WTC11 (cell line): ENCODE measurements at places on chromosomes 11 and 22. TPM values are rescaled to one million over a fixed set of nuclear protein-coding genes. Genes with fewer than 3 reads are reported as not detected.
A peak's percentile ranks its signal among the peaks of the same experiment; 100 is the strongest.

GRCh38 chr22:46108564-46109473, 41.5 kb upstream of the PPARA start:
- peaks cover 3% of the 10 kb centered on the region; the same call in 1 of the 2 replicates for H3K4me1 ChIP-seq
- H3K36me3 ChIP-seq, result no peaks in the 10 kb centered on the region
- no peaks in the 10 kb centered on the region for H3K27me3 ChIP-seq
- DNase-seq, result no peak
- H3K4me3 ChIP-seq, result no peak overlapping the region

- no peaks in the 10 kb centered on the region for H3K36me3 ChIP-seq
- no peak overlapping the region for H3K4me3 ChIP-seq
- no peaks in the 10 kb centered on the region for H3K4me1 ChIP-seq
- no peaks in the 10 kb centered on the region for H3K27me3 ChIP-seq
Measured at GRCh38 chr11:25659706-25660105, 672.2 kb upstream of the ANO3 start.

DNA sequence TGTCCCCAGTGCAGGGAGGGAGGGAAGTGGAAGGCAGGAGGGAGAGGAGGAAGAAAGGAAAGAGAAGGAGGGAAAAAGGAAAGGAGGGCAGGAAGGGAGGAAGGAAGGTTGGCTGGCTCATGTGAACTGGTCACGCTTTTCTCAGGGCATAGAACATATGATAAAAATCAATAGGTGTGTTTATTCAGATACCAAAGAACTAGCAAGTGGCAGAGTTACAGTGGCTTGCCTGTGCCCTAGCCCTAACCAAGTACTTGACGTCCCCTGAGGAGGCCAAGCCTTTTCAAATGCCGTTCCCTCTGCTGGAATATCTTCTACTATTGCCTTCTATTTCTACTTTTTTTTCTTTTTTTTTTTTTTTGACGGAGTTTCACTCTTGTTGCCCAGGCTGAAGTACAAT, 33.5 kb downstream of the CHRDL2 start:
- peaks cover 17% of the 10 kb centered on the region for H3K4me1 ChIP-seq
- no peak overlapping the region for H3K27ac ChIP-seq
- no peaks in the 10 kb centered on the region; the same call in 1 of the 2 replicates for H3K27me3 ChIP-seq
- no peak for DNase-seq

- peaks cover 61% of the 10 kb centered on the region for H3K4me1 ChIP-seq
- no peaks in the 10 kb centered on the region for H3K36me3 ChIP-seq
- peak overlapping the region; percentile 82 for H3K27ac ChIP-seq
Measured at GRCh38 chr11:94732617-94733281, 35.4 kb upstream of the AMOTL1 start.

DNA sequence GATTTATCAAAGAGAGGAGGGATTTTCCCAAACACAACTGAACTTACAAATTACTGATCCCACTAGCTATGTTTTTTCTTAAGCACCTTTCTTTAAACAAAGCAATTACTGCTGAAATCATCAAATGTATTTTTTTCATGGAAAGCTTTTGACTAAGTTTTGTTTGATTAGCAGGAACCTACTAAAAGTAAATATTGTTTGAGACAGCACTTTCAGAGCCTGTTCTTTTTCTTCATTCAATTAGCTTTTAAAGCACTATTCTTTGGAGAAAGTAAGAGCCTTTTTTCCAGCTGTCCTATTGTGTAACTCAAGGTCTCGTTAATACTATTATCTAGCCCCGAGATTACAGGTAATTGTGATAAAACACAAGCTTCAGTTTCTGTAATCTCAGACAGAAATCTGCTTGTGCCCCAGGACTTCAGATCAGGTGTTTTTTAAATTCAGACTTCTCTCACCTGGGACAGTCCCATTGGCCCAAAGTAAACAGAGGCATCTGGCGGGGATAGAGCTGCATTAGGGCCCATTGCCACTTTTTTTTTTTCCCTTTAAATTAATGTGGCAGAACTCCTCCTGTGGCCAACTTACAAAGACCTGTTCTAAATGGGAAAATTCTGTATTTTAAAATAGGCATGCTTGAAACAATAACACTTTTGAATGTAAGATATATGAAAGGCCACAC, 11.0 kb downstream of the CSTPP1 start:
- H3K4me1 ChIP-seq, result no peaks in the 10 kb centered on the region; the same call in 1 of the 2 replicates
- no peak overlapping the region for H3K27ac ChIP-seq

Gene RHOG
- total RNA-seq, result 28.8 to 33.6 TPM (median 28.8 TPM) in 3 replicates

GRCh38 chr11:17496406-17496805, 19.8 kb upstream of the ABCC8 start:
- peaks cover 2% of the 10 kb centered on the region; the same call in 1 of the 2 replicates for H3K27me3 ChIP-seq
- no peaks in the 10 kb centered on the region for H3K36me3 ChIP-seq
- H3K4me3 ChIP-seq, result no peak overlapping the region
- no peak for DNase-seq
- H3K4me1 ChIP-seq, result 0 out of 2 replicates have a peak, but pooled peaks cover 2% of the 10 kb centered on the region
- H3K27ac ChIP-seq, result no peak overlapping the region

- no peak overlapping the region for H3K27ac ChIP-seq
Measured at GRCh38 chr11:117188620-117189081, 10.1 kb downstream of the SIDT2 start.

Gene LRRC10B
- 1.1 to 1.5 TPM (median 1.3 TPM) in 3 replicates for total RNA-seq

Gene PRODH
- 42.6 to 97.3 TPM (median 56.1 TPM) in 3 replicates for total RNA-seq

DNA sequence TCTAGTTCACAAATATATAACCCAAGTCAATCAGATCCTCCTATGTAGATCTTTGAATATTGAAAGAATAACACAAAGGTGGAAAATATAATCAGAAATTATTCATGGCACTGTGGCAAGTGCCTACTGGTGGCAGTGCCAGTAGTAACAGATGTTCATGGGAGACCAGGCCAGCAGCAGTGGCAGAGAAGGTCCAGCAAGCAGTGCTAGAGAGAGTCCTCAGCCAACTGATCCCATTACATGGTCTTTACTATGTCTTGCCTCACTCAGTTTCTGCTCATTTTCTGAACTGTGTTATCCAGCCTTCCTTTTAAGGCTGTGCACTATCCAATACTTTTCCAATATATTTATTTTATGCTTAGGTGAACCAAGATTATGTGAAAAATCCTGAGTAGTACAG, 124.9 kb downstream of the MRTFA start:
- H3K36me3 ChIP-seq, result no peaks in the 10 kb centered on the region
- peaks cover 20% of the 10 kb centered on the region for H3K4me1 ChIP-seq
- H3K4me3 ChIP-seq, result no peak overlapping the region
- DNase-seq, result no peak
- no peaks in the 10 kb centered on the region for H3K27me3 ChIP-seq

GRCh38 chr11:129743112-129743815, 72.4 kb upstream of the TMEM45B start:
- no peak overlapping the region for H3K4me3 ChIP-seq
- H3K27me3 ChIP-seq, result no peaks in the 10 kb centered on the region
- no peaks in the 10 kb centered on the region for H3K36me3 ChIP-seq
- no peak for DNase-seq
- H3K27ac ChIP-seq, result no peak overlapping the region

Gene TMEM126A
- total RNA-seq, result 34.6 to 37.2 TPM (median 36.9 TPM) in 3 replicates

DNA sequence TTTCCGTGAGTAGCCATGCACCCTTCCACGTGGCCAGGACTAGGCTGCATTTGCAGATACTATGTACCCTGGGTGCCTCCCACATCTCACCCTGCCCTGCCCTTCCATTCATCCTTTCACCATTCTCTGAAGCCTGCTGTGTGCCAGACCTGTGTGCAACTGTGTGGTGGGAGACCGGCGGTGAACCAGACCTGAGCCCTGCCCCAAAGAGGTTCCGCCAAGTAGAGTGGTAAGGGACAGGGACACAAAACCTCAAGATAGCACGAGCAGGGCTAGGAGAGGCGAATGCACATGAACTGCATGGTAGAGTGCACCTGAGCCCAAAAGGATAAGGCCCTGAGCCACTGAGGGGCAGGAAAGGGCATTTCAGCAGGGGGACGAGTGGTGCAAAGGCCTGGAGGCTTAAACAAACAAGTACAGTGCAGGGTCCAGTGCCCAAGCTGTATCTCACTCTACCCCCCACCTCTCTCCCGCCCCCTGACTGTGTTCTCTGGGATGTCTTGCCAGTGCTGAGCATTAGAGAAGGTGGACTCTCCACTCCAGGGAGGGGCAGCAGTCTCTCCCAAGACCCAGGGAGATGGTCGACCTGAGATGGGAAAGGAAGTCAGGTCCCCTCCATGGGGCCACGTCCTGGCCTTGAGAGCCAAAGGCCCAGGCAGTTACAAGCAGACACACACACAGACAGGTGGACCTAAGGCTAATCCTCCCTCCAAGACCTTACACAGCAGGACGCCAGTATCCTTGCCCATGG, 14.1 kb upstream of the ARAP1 start:
- H3K27ac ChIP-seq, result 0 out of 2 replicates have a peak overlapping the region, but pooled peaks have one; percentile 48
- no peaks in the 10 kb centered on the region for H3K27me3 ChIP-seq
- no peak overlapping the region for H3K4me3 ChIP-seq
- no peaks in the 10 kb centered on the region for H3K36me3 ChIP-seq
- DNase-seq, result no peak
- peaks cover 33% of the 10 kb centered on the region for H3K4me1 ChIP-seq

Gene RFPL1
- total RNA-seq, result not detected in 3 replicates

DNA sequence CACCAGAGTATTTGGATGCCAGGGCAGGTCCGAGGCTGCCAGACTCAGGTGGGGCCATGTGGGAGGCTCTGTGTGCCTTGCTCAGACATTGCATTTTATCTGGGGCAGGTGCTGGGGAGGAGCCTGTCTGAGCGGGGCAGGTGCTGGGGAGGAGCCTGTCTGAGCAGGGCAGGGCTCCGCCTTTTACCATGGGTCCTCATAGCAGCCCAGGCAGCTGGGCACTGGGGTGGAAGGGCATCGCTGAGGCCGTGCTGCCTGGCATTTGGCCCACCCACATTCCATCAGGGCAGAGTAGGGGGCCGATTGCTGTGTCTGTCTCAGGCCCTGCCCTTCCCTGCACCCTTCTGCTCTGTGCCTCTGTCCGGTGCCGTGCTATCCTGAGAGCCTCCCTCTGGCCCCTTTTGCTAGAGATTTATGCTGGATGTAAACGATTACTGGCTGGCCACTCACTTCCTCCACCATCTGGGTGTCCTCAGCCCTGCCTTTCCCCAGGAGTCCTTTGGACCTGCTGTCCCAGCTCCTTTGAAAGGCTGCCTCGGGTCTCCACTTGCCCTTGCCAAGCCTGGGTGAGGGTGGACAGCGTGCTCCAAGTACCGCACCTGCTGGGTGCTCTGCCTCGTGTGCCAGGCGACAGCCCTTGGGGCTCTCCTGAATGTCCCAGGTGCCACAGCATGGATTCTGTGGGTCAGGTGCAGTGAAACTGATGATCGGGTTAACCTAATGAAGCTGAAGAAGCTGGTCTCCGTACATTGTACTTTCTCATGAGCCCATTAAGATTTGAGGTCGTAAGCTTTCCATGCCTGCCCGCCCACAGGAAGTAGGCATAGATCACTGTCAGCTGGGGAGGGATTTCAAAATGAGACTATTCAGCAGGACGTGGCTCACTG, 281.6 kb downstream of the TBC1D22A start:
- H3K27me3 ChIP-seq, result no peaks in the 10 kb centered on the region
- peak; percentile 40 for DNase-seq
- no peak overlapping the region for H3K4me3 ChIP-seq
- peaks cover 14% of the 10 kb centered on the region for H3K4me1 ChIP-seq

DNA sequence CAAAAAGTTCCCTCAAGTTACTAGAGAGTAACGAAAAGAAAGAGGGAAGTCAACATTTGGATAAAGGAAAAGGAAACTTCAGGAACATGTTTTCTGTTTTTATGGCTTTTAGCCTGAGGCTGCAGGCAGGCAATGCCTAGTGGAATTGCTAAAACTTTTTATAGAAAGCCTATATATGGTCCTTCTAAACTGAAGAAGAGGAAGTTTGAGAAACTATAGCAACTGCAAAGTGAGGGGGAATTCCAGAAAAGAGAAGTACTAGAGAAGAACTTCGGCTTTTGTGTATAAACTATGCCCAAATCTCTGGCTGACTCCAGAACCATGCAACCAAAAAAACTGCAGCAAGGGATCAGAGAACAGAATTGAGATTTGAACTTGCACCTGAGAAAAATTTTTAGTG, 74.3 kb upstream of the ARHGAP42 start:
- DNase-seq, result no peak
- 0 out of 2 replicates have a peak, but pooled peaks cover 3% of the 10 kb centered on the region for H3K4me1 ChIP-seq
- H3K4me3 ChIP-seq, result no peak overlapping the region

DNA sequence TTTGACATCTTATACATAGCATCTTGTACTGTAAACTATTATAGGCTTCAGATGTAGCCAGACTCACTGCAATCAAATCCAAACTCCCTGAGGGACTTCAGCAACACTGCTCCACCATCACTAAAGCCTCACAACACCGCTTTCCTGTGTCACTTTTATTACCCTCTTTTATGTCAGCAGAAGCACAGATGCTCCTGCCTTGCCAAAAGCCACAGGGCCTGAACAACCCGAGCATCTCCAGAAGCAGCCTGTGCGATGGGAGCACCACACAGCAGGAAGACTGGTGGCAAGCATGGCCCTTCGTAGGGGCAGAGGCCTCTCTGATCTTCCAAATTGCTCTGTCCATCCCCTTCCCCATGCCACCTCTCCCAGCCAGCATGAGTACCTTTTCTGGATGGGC, 22.9 kb downstream of the TMEM123 start:
- no peak for DNase-seq
- H3K36me3 ChIP-seq, result peaks cover 46% of the 10 kb centered on the region
- no peak overlapping the region for H3K4me3 ChIP-seq

Gene PYGM
- 6.6 to 8.7 TPM (median 8.2 TPM) in 3 replicates for total RNA-seq

Gene CCDC81
- total RNA-seq, result 0.82 to 1.0 TPM (median 0.98 TPM) in 3 replicates

GRCh38 chr11:75891947-75892739, 77.1 kb downstream of the UVRAG start:
- no peaks in the 10 kb centered on the region for H3K4me1 ChIP-seq
- peaks cover 4% of the 10 kb centered on the region; the same call in 1 of the 2 replicates for H3K36me3 ChIP-seq
- no peaks in the 10 kb centered on the region for H3K27me3 ChIP-seq

Gene PGR
- total RNA-seq, result 0.05 to 0.20 TPM (median 0.11 TPM) in 3 replicates

- H3K4me1 ChIP-seq, result peaks cover 32% of the 10 kb centered on the region
- H3K36me3 ChIP-seq, result no peaks in the 10 kb centered on the region
Measured at GRCh38 chr11:86940122-86940777, 14.9 kb downstream of the FZD4 start.
